GM12864 (cell line): ENCODE measurements at places on chromosomes 3 and 15.

GRCh38 chr3:150388498-150389418 is 19.3 kb upstream of the TSC22D2 start:
- no peak for DNase-seq

GRCh38 chr3:142000325-142000870 is 124.0 kb downstream of the ATP1B3 start:
- no peak for DNase-seq

- DNase-seq, result no peak
Observed at GRCh38 chr3:134211797-134212196, 38.9 kb downstream of the RYK start.

DNA sequence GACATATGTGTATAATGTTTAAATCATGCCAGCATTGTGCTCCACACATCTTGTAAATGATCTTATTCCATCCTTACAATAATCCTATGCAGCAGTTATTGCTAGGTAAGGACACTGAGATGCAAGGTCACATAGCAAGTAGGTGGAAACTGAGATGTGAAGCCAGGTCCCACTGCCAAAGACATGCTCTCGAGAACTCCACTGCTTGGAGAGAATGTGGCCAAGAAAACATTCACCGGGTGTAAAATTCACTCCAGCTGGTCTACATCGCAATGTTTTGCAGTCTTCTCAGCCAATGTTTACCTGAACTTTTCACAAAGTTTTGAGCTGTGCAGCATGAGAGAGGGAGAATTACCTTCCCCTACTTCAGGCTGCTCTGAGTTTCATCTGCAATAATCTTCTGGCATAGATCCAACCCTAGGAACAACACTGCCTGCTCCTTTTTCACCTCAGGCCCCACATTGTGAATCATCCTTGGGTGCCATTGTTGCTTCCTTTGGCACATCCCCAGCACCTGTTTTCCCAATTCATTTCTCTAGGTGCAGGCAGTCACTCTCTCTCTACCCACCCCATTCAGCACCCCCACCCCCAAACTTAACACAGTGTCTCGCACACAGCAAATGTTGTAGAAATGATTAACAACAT is 53.5 kb upstream of the PRTG start:
- no peak for DNase-seq

DNA sequence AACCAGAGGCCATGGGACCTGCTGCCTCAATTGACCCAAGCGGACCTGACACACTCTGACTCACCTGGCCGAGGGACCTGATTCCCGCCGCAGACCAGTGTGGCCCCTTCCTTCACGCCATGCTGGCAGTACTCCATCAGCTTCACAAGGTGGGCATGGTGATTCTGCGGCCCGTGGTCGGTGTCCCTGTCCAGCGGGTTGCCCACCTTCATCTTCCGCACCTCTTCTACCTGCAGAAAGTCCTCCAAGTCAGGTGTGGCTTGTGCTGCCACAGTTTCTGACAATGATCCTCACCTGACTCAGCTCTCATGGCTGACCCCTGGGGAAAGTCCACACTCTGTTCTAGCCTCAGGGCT is 25.9 kb upstream of the SLC41A3 start:
- no peak for DNase-seq
